ENCODE measurements at places on chromosomes 11 and 22. TPM values are rescaled to one million over a fixed set of nuclear protein-coding genes. Genes with fewer than 3 reads are reported as not detected.

- H3K36me3 ChIP-seq = no peaks in the 10 kb centered on the region
- H3K27me3 ChIP-seq = no peaks in the 10 kb centered on the region
- no peak overlapping the region for H3K27ac ChIP-seq
- H3K4me3 ChIP-seq = peak overlapping the region; percentile 98
- no peaks in the 10 kb centered on the region for H3K4me1 ChIP-seq
These were observed 1.2 kb downstream of the NDUFC2 start for GRCh38 chr11:78078218-78079167.

DNA sequence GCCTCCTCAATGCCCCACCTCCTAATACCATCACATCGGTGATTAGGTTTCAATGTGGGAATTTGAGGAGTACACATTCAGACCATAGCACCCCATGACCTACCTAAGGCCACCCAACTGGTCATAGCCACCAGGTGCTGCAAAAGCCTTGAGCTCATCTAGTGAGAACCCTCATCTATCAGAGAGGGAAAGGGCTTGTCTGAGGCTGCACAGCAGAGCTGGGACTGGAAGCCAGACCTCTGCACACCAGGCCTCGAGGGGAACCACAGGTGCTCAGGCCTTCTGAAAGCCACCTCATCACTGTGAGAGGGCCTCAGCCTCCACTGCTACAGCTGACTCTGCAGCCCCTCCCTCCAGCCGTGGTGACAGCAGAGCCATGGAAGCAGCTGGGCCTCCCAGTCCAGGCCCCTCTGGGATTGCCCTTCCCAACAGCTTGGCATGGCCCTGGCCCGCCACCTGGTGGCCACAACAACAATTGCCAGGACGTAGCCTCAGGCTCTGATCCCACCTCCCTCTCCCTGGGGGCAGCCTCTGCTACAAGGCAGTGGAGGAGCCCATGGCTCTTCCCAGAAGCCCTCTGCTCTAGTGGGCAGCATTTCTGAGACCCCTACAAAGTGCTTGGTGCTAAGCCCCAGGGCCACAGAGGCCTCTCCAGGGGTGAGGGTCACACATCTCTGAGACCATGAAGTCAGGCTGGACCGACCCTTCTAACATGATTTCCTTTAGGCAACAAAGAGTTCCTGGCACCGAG, 41.0 kb upstream of the PRDM11 start:
- no peak overlapping the region for H3K27ac ChIP-seq
- no peaks in the 10 kb centered on the region for H3K36me3 ChIP-seq
- H3K27me3 ChIP-seq = no peaks in the 10 kb centered on the region
- DNase-seq = peak; percentile 91

DNA sequence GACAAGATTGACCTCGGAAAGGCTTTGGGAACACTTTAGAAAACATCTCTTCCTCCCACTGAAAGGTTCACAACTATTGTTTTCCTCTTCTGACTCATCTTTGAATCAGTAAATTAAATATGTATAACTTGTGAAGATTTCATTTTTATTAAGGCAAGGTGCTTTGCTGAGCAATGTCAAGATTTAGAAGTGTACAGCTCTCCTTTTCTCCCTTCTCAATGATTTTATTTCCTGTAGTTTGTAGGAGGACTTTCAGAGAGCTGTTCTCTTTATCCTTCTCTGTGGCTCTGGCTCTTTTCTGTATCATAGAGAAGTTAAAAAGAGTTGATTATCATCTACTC, 594.2 kb downstream of the METTL15 start:
- H3K4me1 ChIP-seq = no peaks in the 10 kb centered on the region
- no peak for DNase-seq
- no peaks in the 10 kb centered on the region for H3K27me3 ChIP-seq
- H3K27ac ChIP-seq = no peak overlapping the region
- no peaks in the 10 kb centered on the region for H3K36me3 ChIP-seq

- no peak for DNase-seq
- H3K4me3 ChIP-seq = no peak overlapping the region
- H3K27ac ChIP-seq = peak overlapping the region; percentile 74
These were observed 22.6 kb downstream of the NEAT1 start for GRCh38 chr11:65445101-65445603.

Gene KIRREL3
- total RNA-seq = 0.19 TPM

Gene SEC14L2
- total RNA-seq = 13.5 TPM

Data from kidney (tissue), 22 donors.